ENCODE measurements at places on chromosomes 12 and 14.
A peak's percentile ranks its signal among the peaks of the same experiment; 100 is the strongest.

DNA sequence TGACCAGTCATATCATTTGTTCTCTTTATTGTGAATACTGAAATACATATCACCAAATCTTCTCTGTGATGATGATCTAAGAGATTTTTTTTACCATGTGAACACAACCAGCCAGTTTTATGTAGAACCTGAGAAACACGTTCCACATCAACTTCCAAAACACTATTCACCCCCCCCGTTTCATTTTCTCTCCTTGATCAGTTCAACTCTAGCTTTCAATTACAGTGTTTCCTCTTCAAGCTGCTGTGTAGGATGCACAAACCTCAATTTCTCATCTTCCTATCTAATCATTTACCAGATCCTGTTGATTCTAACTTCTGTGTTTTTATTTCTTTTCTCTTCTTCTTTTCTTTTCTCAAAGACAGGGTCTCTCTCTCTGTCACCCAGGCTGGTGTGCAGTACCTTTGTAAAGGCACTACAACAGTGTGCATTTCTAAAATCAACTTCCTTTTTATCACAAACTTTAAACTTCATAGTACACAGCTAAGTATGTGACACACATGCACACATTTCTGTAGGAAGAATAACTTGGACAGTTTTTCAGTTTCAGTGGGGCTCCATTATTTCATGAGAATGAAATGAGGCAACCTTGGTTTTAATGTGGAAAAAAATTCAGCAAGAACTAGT, 149.9 kb upstream of the FBXO33 start:
- no peak for DNase-seq

GRCh38 chr14:106039400-106039799, 513.0 kb downstream of the TMEM121 start:
- DNase-seq = peak; percentile 52

DNA sequence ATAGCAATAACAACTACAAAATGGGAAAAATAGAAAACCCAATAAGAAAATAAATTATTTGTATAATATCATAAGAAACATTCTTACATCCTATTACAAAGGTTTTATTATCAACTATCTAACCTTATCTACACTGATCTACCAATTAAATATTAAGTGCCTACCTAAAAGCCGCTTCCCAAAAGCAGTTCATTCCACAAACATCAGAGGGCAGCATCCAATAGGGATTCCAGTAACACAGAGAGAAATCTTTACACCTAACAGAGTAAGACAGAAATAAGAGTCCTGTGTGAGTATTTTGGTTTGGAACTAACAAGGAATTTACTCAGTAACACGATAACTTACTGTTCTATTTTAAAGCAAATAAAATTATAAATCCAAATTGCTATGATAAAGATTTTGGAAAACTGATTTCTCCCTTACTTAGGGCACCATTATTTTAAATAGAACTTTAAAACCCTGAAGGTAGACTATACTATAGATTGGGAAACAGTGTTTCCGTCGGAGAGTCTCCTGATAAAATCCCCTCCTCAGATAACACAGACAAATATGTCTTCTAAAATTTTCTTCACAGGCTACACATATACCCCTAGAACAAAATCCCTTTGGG, 15.0 kb downstream of the GXYLT1 start:
- peak; percentile 41 for DNase-seq

DNA sequence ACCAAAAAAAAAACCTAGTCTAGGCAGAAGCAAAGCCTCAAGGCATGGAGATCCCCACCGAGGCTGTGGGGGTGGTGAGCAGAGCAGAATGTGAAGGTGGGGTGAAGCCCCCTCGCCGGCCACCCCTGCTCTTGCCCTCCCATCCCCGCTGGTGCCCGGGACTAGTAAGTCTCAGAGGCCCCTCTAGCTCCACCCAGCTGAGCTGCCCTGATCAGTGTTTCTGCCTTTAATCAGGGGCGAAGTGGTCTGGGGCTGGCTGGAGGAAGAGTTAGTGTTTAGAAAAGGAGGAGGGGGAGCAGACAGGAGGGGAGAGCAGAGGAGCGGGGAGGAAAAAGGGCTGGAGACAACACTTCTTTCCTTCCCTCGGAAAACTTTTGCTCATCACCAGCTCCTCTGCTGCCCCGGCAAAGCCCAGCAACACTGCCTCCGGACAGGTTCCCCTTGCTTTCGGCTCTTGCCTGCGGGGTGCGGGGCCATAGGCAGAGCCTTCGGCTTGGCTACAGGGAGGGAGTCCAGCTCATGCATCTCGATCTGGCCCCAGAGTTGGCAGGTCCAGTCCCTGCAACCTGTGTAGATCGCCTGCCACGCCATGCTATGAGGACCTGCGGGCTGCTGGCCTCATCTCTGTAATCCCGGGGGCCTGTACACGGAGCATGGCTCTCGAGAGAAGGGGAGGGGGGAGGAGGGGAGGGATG, 3.4 kb upstream of the DLK1 start:
- DNase-seq = no peak

GRCh38 chr12:100326208-100326607, 30.7 kb upstream of the SLC17A8 start:
- DNase-seq = no peak

DNA sequence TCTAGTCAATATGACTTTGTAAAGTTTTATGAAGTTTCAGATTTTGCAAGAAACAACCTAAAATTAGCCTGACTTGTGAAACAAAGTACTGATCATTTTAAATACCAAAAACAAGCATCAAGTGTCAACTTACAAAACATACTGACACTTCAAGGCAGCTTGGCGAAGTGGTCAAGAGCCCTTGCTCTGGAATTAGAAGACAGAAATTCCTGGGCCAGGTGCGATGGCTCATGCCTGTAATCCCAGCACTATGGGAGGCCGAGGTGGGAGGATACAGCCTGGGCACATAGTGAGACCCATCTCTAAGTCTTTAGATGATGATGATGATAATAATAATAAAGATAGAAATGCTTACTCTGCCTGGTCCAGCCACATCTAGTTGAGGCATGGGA, 45.4 kb upstream of the NR2C1 start:
- DNase-seq = no peak

- no peak for DNase-seq
Measured at GRCh38 chr12:104371043-104371870, 67.7 kb downstream of the EID3 start.

- DNase-seq = no peak
Measured at GRCh38 chr14:67004521-67004920, 184.7 kb upstream of the GARIN2 start.

DNA sequence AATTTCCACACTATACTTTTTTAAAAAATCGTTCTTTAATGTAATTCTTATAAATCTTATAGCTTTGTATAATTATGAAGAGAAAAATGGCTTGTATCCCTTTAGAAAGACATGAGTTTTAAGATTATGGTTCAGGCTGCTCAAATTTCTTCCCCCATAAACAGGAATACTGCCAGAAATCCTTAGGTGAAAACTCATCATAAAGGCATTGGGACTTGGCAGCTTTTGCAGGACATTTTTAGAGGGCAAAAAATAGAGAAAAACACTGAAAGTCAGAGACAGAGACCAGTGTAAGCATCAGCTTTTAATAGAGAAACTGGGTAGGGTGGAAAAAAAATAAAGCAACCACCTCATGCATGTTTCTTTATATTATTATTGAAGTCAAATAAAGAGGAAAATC, 29.1 kb downstream of the LRRK2 start:
- DNase-seq = no peak

- DNase-seq = no peak
Measured at GRCh38 chr12:46493834-46494181, 121.2 kb upstream of the SLC38A2 start.

- no peak for DNase-seq
Measured at GRCh38 chr14:59336098-59336497, 129.1 kb downstream of the GPR135 start.

DNA sequence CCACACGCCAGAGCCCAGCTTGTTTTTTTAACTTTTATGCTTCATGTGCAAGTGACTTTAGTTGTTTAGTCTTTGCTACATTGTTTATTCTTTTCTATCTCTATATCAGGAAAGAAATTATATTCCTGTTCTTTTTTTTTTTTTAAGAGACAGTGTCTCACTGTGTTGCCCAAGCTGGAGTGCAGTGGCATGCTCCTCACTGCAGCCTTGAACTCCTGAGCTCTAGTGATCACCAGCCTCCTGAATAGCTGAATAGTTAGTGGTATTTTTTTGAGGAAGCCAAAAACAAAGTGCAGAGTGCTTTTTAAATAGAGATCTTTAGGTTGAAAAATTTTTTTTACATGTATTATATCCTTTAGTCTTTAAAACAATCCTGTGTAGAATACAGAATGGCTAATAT, 58.2 kb downstream of the ETNK1 start:
- DNase-seq = no peak

DNA sequence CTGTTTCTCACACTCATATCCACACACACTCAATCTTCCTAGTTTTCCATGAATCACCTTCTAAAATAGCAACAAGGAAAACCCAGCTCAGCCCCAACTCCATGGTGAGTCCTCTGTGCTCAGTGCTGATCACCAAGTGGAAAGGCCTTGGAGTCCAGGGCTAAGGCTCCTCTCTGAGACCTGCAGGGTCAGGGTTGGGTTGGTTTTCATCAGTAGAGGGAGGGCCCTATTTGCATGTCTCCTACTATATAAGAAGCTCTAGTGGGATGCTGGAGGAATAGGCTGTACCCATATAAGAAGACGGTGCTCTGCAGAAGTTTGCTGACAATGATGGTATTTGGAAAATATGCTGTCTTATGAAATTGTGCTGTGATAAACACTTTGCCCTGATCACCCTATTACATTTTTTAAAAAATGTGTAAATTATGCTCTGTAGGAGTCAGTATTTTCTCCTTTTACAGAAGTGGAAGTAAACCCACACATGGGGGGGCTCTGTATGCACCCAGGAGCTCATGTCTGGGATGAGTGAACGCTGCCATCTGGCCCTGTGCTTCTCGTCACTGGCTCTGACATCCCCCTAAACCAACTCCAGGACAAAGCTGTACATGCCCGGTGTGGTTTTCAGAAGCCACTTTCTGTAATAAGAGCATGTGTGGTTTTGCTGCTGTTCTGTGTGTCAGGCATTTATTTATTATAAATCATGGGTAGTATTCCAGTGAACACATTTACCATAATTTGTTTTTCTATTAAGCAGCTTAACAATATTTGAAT, 536.3 kb downstream of the TMEM121 start:
- no peak for DNase-seq

GRCh38 chr12:62848418-62848817, 86.5 kb downstream of the PPM1H start:
- DNase-seq = no peak
